SIG-M5 (cell line): ENCODE measurements at places on chromosomes 2 and 18.

GRCh38 chr2:204251158-204251997 is 293.9 kb upstream of the PARD3B start:
- DNase-seq = no peak

- no peak for DNase-seq
Measured at GRCh38 chr2:33322612-33323011, 153.8 kb upstream of the RASGRP3 start.

DNA sequence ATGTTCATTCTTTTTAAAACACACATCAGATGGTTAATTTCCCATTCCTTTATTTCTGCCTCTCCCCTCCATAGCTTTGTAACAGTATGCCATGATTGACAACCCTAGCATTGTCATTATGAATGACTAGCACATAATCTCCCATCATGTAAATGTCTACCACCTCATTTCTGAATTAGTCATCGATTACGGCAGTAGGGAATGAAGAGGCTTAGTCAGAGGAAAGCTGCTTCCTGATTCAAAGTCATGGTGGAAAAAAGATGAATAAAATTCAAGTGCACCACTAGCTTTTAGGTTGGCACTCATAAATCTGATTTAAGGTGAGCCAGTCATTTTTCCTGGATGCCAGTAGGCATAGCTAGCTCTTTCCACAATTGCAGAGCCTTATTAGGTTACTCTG is 19.1 kb upstream of the ACMSD start:
- DNase-seq = no peak

GRCh38 chr18:25646971-25647370 is 295.0 kb upstream of the ZNF521 start:
- no peak for DNase-seq

DNA sequence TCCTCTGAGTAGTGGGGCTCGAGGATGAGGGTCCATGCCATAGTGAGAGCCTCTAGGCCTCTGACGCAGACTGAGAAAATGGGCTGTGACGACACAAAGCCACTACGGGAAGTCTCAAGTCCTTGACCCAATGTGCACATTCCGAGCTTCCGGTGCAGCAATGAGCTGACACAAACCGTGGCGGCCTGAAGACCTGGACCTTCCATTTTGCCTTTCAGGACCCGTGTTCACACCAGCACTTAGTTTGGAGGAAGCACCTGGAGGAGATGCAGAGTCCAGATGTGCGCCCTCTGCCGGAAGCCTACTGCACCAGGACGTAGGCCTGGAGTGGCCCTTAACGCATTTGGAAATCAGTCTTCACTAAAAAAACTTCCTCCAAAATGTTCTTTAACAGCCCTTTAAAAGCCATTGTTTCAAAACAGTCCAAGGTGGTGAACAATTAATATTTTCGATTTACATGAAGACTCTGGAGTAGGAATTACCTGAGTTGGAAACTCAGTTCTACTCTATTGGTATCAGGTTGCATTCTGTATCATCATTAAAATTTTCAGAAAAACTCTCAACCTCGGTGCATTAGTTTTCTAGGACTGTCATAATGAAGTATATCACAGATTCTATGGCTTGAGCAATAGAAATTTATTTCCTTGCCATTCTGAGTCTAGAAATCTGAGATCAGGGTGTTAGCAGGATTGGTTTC is 33.9 kb downstream of the BMP10 start:
- no peak for DNase-seq
